ENCODE measurements at places on chromosomes 2 and 18.

GRCh38 chr2:234635284-234635683 is 138.4 kb upstream of the ARL4C start:
- no peak for DNase-seq

DNA sequence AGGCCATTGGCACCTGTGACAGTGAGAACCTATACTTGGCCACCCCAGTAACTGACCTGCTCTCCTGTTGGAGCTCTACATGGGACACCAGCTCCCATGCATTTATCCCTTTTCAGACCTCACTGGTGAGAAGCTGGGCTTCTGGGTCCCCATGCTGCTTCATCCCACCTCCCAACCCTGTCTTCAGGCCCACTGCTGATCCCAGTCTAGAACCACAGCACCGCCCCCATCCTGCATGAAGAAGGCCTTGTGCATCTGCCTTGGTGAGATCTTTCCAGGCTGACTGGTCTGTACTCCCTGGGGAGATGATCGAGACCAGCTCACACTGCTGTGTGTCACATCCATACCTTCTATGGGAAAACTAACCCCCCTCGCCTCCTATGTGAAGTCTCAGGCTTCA is 22.7 kb downstream of the TTC32 start:
- no peak for DNase-seq

- peak; percentile 67 for DNase-seq
Observed at GRCh38 chr2:233443511-233444183, 89.4 kb downstream of the DGKD start.

DNA sequence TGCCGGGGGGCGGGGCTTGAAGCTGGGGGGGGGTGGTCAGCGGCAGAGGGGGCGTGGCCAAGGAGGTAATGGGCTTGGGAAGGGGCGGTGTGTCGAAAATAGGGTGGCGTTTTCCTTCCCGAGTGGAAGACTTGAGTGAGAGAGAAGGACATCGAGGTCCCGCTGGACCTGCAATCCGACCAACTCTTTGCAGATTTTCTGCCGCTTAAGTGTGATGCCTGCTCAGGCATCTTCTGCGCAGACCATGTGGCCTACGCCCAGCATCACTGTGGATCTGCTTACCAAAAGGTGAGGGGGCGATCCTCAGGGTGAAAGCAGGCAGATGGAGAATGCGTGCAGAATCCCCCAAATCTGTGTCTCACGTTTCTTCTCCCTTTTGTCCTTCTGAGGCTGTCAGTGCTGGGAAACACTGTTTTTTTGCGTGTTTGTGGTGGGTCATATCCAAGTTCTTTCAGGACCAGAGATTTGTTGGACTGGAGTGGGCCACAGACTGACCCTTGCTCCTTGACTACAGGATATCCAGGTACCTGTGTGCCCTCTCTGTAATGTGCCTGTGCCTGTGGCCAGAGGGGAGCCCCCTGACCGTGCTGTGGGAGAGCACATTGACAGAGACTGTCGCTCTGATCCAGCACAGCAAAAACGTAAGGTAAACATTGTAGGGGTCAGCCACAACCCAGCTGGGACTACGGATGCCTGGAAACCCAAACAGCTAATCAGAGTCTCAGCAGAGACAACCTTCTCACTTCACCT is 727 bp downstream of the ZFAND2B start:
- no peak for DNase-seq

- no peak for DNase-seq
Observed at GRCh38 chr2:9653485-9654271, 22.9 kb upstream of the YWHAQ start.

- DNase-seq, result no peak
Observed at GRCh38 chr2:20423359-20423758, 23.5 kb upstream of the RHOB start.

DNA sequence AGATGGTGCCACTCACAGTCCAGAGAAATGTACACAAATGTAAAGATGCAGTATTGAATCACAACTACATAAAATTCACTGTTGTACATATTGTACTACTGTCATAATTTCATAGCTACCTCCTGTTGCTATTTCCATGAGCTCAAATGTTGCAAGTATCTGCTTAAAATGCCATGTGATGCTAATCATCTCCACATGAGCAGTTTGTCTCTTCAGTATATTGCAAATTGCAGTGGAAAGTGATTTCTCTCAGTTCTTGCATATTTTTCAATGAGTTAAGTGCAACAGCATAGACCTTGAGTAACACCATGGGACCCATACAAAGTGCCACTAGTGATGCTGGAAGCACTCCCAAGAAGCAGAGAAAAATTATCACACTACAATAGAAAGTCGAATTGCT is 51.9 kb downstream of the MAIP1 start:
- DNase-seq, result no peak

DNA sequence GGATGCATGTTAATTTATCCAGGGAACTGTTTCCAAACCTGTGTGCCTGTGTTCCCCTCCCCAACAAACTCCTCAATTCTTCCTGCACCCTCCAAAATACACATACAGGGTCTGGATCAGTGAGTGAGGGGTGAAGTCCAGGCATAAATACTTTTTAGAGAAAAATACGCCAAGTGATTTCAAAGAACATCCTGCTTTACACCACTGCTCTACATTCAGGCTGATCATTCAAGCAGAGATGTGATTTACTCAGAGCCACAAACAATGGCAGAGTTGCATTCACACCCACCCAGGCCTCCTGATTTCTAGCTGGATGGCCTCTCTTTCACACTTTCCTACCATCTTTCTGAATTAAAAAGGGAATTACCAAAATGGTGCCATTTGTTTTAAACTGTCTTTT is 289.5 kb upstream of the SLC14A2 start:
- DNase-seq, result no peak

DNA sequence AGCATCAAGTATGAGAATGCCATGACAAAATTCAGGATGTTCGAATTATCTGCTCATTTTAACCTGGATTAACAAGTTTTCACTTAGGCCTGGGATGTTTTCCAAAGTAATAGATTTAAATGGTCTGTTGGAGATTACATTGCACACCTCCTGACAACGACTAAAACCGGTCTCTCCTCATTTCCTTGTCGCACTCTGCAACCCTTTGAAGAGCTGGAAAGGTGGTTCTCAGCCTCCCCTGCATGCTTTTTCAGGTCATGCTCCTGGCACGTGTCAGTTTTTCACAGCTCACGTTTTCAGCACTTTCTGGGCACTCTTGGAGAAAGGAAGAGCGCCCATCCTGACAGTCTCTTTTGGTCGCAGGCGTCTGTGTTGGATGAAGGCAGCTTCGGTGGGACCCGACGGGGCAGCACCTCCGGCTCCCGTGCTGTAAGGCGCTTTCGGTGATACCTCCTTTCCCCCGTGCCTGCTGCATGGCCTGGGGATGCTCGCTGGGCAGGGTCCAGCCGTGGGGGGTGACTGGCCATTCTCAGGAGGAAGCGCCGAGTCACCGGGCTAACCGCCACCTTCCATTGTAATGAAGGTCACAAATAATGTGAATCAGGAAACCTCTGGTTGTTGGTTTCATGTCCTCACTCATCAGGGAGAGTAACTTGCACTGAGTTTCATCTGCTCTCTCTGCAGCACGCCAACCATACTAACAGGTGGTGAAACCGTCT is 63.5 kb upstream of the RBM44 start:
- no peak for DNase-seq

GRCh38 chr18:44033144-44033701 is 647.5 kb upstream of the SETBP1 start:
- DNase-seq, result no peak

- DNase-seq, result no peak
Observed at GRCh38 chr2:82539280-82539621, 1919.8 kb downstream of the SUCLG1 start.

DNA sequence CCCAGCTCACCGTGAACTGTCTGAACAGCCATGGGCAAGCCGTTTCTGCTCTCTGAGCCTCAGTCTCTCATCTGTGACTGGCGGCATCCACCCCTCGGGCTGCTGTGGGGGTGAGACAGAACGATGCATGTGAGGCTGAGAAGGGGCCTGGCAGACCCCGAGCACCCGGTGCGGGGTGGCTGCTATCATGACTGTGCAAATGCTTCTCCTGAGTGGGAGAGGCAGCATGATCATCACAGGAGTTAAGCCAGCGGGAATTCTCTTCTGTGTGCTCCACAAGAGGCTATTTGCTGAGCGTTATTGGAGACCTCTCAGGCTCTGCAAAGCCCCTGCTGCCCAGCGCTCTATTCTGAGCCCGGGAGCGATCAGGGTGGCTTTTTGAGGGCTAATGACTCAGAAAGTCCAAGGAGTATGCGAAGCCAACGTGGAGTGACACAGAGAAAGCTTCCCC is 45.8 kb upstream of the ID2 start:
- no peak for DNase-seq

DNA sequence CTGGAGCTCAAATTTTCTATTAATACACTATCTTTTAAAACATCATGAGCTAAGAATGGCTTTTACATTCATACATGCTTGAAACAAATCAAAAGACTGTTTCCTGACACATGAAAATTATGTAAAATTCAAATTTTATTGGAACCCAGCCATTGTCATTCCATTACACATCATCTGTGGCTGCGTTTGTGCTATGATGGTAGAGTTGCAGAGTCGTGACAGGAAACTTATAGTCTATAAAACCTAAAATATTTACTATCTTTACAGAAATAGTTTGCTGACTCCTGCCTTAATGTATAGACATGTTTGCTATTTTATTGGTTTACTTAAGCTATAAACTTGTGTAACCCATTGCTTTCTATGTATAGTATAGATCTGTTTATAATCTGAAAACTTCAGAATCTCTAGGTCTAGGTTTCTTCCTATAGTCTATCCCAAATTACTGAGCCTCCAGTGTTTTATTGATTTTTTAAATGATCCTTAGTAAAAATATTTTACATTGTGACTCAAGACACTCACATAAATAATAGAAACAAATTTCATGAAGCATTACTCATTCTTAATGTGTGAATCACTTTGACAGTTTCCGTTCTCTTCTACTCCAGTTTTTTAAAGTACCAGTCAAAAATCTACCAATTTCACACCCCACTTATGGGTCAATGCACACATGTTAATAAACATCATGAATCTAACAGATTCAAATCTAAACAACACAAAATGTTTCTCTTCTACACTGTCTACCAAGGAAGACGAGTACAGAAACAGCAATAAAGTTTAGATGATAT is 26.4 kb upstream of the MRPL19 start:
- no peak for DNase-seq

GRCh38 chr18:61628085-61628484 is 264.7 kb downstream of the RNF152 start:
- no peak for DNase-seq

GRCh38 chr18:55522011-55522410 is 66.0 kb downstream of the TCF4 start:
- peak; percentile 6 for DNase-seq

GRCh38 chr2:190530248-190530900 is 4.1 kb downstream of the NEMP2 start:
- DNase-seq, result no peak

GRCh38 chr2:105397953-105398335 is 907 bp downstream of the FHL2 start:
- no peak for DNase-seq

- DNase-seq, result no peak
Observed at GRCh38 chr2:13545320-13545719, 828.6 kb downstream of the TRIB2 start.

GRCh38 chr2:21727101-21727500 is 603.3 kb downstream of the TDRD15 start:
- DNase-seq, result no peak

- no peak for DNase-seq
Observed at GRCh38 chr2:111117598-111118480, 2.9 kb upstream of the BCL2L11 start.

- no peak for DNase-seq
Observed at GRCh38 chr2:46268196-46268595, 29.0 kb upstream of the EPAS1 start.

DNA sequence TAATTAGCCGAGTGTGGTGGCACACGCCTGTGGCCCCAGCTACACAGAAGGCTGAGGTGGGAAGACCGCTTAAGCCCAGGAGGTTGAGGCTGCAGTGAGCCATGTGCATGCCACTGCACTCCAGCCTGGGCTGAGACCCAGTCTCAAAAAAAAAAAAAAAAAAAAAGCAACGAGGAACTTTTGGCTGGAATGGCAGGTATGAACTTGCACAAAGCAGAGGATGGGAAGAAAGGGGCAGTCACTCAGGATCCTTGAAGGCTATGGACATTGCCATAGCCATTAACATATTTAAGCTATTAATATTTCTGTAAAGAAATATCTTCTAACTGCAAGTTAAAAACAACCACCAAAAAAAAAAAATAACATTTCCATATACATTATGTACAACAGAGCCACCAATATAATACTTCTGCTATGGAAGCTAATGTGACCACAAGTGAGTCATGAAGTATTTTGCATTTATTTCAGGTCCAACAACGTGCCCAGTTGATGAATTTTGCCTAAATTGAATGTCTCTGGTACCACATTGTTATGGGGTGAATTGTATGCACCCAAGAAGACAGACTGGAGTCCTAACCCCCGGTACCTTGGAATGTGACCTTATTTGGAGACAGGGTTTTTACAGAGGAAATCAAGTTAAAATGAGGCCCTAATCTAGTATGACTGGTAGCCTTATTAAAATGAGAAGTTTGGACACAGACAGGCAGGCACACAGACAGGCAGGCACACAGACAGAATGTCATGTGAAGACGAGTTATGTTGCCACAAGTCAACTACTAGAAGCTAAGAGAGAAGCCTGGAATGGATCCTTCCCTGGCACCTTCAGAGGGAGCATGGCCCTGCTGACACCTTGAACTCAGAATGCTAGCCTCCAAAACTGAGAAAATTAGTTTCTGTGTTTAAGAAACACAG is 102.8 kb downstream of the RBMS1 start:
- DNase-seq, result no peak

DNA sequence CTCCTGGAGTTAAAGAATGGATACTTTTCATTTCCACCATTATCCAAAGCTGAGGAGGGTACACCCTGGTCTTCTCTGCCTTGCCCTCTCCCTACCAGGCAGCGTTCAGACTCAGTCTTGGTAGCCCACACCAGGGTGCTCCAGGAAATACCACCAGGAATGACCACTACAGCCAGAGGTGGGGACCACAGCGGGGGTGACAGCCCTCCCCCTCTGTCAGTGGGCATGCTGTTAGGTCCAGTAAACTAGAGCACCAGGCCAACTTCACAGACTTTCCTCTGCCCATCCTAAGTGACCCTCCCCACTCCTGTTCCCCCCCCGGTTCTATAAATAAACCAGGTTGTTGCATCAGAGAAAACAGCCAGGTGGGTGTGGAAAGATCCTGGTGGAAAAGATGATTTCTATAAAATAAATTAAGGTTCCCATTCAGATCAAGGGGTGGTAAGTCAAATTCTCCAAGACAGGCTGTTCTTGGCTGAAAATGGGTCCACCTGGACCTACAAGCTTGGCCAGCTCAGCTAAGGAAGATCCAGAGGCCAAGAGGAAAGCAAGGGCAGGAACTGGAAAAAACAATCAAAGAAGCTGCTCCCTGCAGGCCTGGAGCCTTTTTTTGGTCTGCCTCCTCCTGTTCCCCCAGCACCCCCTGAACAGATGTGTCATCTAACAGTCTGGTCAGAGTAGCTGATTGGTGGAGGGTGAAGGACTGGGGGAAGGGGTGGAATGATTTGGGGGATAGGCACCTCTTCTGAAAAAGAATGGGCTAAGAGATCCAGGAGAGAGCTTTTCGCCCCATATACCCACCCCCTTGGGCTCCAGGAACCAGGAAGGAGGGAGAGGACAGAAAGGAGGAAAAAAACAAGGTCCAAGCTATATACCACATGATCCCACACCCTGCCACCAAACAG is 2.3 kb downstream of the RAB11FIP5 start:
- DNase-seq, result no peak
